ENCODE measurements at places on chromosomes 7 and 10.

GRCh38 chr7:16747102-16747501 is 6.5 kb upstream of the TSPAN13 start:
- DNase-seq: no peak

DNA sequence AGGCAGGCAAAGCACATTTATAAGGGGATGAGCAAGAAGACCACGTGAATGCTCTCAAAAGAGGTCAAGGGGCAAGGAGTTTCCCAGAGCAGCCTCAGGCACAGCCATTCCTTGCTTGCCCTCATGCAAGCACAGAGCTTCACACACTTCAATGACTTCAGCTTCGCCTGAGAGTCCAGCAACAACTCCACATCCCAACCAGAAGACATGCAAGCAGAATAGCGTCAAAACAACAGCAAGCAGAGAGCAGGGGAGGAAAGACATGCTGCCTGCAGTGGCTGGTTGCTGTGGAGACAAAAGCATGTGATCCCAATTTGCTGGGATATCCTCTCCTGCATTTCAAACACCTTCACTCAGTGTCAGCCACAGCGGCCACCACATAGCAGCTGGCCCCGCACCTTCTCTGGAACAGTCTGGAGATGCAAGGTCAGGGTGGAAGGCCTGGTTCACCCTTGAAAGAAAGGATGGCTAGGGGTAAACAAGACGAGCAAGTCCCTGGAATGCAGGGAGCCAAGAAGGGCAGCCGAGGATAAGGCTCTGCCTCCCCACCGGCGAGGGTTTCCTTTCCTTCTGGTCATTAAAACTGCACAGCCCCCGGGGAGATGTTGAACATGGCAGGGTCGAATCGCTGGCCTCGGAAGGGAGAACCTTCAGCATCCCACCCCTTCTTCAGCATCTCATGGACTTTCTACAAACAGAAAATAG is 60.2 kb upstream of the CAMK2B start:
- DNase-seq: no peak

DNA sequence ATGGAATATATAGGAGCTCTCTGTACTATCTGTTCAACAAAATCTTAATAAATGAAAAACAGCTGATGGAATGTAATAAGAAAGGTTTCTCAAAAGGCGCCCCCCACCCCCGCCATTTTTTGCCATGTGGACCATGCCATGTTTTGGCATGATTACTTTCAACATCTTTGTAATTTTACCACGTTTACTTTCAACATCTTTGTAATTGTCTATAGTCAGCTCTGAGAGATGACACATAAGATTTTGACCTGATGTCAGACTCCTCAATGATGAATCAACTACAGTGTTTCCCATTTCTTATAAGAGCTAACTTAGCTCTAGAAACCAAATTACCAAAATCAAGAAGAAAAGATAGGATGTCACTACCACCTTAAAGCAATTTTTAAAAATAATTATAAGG is 144.9 kb upstream of the AHR start:
- DNase-seq: no peak

DNA sequence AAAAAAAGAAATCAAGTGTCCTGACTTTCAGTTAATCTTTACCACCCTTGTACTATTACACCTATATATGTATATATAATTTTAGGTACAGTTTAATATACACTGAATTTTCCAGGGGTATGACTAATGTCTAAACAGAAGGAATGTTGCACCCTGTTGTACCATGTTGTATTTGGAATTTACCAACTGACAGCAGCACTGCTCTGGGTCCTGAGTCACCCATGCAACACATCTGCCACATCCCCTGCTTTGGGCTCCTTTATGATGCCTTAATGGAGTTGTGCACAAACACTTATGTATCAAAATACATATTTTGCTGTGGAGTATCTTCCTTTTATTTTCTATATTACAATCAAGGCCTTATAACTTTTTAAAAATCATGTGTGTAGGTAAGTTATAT is 21.2 kb downstream of the YAE1 start:
- no peak for DNase-seq

DNA sequence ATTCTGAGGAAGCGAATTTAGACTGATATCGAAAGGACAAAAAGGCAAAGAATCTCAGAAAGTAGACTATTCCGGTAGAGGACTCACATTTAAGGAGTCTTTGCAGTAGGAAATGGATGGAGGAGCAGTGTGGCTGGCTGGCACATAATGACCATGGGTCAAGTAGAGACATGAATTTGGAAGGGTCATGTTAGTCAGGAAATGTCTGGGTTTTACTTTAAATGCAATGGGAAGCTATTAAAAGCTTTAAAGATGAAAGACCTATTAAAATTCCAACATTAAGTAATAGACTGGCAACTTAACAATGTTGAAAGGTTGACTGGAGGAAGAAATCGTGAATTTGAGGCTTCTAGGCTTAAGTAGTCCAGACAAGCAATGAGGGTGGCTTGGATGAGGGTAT is 90.0 kb upstream of the SEMA3C start:
- no peak for DNase-seq

DNA sequence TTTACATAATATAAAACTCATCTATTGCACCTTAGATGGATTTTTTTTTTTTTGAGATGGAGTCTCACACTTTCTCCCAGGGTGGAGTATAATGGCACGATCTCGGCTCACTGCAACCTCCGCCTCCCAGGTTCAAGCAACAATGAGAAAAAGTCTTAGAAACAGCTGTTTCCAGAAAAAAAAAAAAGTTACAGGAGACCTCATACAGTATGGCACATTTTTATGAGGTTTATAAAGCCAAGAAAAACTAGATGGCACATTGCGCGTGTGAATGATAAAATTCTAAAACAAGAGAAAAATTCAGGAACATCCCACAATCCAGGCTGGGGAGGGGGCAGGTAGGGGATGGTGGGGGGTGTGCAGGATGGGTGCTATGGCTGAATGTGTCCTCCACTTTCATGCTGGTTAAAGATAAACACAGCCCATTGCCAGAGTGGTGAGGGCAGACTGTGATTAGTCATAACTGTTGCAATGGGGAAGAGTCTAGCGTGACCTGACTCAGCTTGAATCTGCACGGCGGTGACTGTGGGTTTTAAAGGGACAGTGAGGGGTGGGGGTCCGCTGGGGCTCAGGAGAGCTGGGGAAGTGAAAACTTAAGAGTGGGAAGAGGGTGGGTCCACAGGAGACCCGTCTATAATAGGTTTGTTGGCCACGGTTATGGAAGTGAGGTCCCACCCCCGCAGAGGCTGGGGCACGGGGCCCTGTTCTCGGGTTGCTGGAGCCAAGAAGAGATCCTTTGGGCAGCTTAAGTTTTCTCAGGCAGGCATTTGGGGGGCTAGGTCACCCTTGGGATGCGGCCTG is 11.9 kb upstream of the LRRC27 start:
- no peak for DNase-seq
